ENCODE measurements at places on chromosomes 4 and X. TPM values are rescaled to one million over a fixed set of nuclear protein-coding genes. Genes with fewer than 3 reads are reported as not detected.

GRCh38 chr4:148955564-148956297, 513.5 kb upstream of the NR3C2 start:
- no peak for DNase-seq
- H3K4me1 ChIP-seq, result no peaks in the 10 kb centered on the region
- H3K27ac ChIP-seq, result no peak overlapping the region

GRCh38 chrX:107755721-107756120, 19.9 kb downstream of the TSC22D3 start:
- no peaks in the 10 kb centered on the region for H3K36me3 ChIP-seq
- no peaks in the 10 kb centered on the region for H3K4me1 ChIP-seq
- no peaks in the 10 kb centered on the region for H3K27me3 ChIP-seq
- H3K27ac ChIP-seq, result no peak overlapping the region

DNA sequence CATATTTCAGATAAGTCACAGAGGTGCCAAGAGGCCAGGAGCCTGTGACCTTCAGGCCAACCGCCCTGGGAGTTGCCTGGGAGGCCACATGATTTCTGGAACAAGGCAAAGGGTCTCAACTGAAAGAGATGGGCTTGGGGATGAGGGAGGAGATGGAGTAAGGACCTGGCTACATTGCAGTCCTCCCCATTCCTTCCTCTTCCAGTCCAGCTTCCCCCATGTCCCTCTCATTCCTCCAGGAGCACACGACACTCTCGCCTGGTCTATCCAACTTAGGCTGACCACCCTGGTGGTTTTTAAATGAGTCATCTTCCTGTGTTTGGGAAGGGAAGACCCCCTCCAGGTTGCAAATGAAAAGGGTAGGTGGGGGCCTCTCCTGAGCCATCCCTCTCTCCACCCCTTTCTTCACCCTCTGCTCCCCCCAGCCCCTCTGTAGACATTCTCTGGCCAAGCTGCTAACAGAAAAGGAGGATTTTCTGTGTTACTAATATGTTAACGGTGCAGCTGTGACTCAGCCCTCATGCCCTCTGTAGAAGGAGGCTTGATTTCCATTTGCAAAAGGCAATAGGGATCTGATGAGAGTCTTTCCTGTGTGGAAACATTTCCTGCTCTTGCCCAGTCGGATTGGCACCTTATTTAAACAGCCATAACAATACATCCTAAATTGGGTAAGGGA, 79.2 kb downstream of the RTL5 start:
- peak; percentile 61 for DNase-seq
- H3K4me3 ChIP-seq, result no peak overlapping the region
- no peaks in the 10 kb centered on the region for H3K27me3 ChIP-seq
- no peaks in the 10 kb centered on the region for H3K36me3 ChIP-seq
- H3K27ac ChIP-seq, result peak overlapping the region; percentile 30

DNA sequence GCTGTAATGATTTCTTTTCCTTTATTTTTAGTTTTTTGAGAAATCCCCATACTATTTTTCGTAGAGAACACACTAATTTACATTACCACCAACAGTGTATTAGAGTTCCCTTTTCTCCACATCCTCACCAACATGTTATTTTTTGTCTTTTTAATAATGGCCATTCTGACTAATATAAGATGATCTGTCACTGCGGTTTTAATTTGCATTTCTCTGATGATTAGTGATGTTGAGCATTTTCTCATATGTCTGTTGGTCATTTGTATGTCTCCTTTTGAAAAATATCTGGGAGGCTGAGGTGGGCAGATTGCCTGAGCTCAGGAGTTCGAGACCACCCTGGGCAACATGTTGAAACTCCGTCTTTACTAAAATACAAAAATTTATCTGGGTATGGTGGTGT, 30.2 kb downstream of the SPINK2 start:
- H3K4me1 ChIP-seq, result no peaks in the 10 kb centered on the region
- no peak overlapping the region for H3K27ac ChIP-seq
- H3K4me3 ChIP-seq, result no peak overlapping the region
- H3K36me3 ChIP-seq, result no peaks in the 10 kb centered on the region

DNA sequence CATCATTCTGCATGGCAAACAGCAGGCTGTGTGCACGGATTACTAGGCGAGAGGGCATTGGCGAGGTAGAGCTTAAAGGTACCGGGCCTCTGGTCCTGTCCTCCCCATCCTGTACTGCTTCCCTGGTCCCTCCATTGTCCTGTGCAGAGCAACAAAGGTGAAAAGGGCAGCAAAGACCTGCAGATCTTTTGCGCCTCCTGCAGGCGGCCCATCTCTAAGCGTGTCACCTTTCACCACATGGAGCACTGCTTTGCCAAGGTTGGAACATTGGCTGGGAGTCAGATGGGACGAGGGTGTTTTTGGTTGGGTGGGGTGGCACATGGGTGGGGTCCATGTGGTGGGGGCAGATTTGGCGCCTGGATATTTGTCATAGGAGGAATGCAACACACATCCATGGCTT, 64.7 kb upstream of the UXT start:
- DNase-seq, result no peak
- H3K27ac ChIP-seq, result no peak overlapping the region
- no peaks in the 10 kb centered on the region for H3K4me1 ChIP-seq
- no peak overlapping the region for H3K4me3 ChIP-seq
- H3K36me3 ChIP-seq, result no peaks in the 10 kb centered on the region
- H3K27me3 ChIP-seq, result no peaks in the 10 kb centered on the region

GRCh38 chr4:119543779-119544178, 84.8 kb downstream of the PDE5A start:
- H3K4me3 ChIP-seq, result no peak overlapping the region
- no peak overlapping the region for H3K27ac ChIP-seq
- peaks cover 25% of the 10 kb centered on the region for H3K36me3 ChIP-seq
- H3K27me3 ChIP-seq, result no peaks in the 10 kb centered on the region
- peaks cover 1% of the 10 kb centered on the region for H3K4me1 ChIP-seq

- no peak overlapping the region for H3K4me3 ChIP-seq
- peaks cover 6% of the 10 kb centered on the region for H3K36me3 ChIP-seq
- no peaks in the 10 kb centered on the region for H3K27me3 ChIP-seq
- no peak for DNase-seq
- no peak overlapping the region for H3K27ac ChIP-seq
- H3K4me1 ChIP-seq, result no peaks in the 10 kb centered on the region
These were observed 58.1 kb downstream of the FAM114A1 start for GRCh38 chr4:38925492-38926413.

The NAP1L2 gene
- 0.06 TPM for total RNA-seq

The BTC gene
- not detected for total RNA-seq

DNA sequence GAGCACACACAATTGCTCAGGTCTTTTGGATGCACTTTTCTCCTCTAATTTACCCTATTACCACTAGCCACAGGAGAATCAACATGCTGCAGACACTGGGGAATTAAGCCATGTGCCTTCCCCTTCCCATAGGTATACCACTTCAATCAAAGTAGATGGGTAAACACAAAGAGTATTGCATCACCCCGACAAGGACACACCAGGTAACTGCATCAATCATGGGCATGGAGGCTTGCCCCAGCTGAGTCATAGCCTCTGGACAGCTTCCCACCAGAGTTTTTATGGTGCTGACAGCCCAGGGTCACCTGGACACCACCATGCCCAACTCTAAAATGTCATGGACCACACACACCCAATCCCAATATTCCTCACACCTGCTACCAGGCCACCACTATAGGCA, 197.2 kb upstream of the AR start:
- DNase-seq, result no peak
- H3K36me3 ChIP-seq, result no peaks in the 10 kb centered on the region
- no peak overlapping the region for H3K4me3 ChIP-seq
- H3K27me3 ChIP-seq, result no peaks in the 10 kb centered on the region
- H3K27ac ChIP-seq, result no peak overlapping the region

The MFAP3L gene
- total RNA-seq, result not detected

GRCh38 chrX:130793975-130794374, 109.0 kb downstream of the ENOX2 start:
- no peak overlapping the region for H3K4me3 ChIP-seq
- no peak overlapping the region for H3K27ac ChIP-seq
- H3K27me3 ChIP-seq, result no peaks in the 10 kb centered on the region
- no peaks in the 10 kb centered on the region for H3K36me3 ChIP-seq

The MAGEA8 gene
- total RNA-seq, result not detected

The THOC2 gene
- total RNA-seq, result 63.0 TPM

The OTUD4 gene
- 9.0 TPM for total RNA-seq

GRCh38 chrX:32370456-32371205, 840.7 kb downstream of the DMD start:
- H3K27me3 ChIP-seq, result no peaks in the 10 kb centered on the region
- H3K4me3 ChIP-seq, result no peak overlapping the region
- H3K27ac ChIP-seq, result no peak overlapping the region
- DNase-seq, result no peak
